ENCODE measurements at places on chromosomes 4 and X.
A peak's percentile ranks its signal among the peaks of the same experiment; 100 is the strongest.

DNA sequence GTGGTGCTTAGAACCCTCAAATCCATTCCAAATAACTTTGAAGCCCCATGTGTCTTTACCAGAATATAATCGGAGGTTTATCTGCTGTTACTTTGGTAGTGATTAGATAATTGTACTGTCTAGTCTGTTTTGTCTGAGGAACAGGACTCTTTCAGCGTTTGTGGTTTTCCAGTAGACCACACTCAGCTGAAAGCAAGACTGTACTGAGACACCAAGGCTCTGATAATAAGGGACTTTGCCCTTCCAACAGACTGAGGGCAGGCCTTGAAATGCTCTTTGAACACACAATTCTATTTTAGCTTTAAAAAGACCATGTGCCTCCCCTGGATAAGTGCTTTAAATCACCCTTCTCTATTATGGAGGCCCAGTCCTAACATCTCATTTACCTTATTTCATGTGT, 76.1 kb downstream of the KLHL8 start:
- DNase-seq = no peak

DNA sequence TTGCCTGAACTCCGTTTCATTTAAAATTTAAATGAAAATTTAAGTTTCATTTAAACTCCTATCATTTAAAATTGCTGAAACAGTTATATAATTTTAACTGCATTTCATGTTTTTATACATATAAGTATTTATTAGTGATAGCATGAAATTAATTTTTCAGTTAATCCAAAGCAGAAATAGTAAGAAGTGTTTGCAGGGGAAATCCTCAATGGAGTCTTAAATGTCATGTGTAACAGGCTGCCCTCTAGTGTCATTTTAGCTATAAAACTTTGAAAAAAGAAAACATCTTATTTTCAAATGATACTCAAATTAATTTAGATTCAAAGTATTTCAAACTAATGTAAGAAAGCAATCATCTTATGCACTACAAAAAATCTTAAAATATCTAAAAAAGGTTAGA, 27.2 kb downstream of the TAPT1 start:
- DNase-seq = no peak

DNA sequence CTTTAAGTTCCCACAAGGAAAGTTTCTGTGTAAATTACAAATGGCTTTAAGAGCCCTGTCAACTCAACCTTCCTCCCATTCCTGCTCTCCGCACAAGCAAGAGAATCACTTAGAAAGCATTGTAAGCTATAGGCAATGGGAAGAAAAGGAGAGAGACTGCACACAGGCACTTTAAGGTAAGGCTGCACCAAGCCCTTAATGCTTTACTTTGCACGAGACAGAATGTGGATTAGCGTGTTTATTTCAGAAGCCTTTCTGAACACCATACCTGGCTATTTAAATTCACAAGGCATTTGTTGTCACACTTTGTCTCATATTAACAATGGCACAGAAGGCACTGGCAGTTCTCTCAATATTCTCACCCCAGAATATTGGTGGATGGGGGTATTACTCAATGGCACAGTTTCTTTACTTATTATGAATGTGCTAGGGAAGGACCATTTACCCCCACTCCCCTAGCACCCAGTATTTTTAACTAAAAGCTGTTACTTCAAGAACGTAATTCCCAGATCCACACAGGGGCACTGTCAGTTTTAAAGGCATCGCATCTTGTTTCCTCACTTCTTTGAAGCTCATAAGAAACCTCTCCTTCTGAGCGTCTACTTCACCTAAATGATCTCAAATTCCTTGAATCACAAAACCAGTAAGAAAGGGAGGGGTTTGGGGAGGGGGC, 150.0 kb downstream of the MAML3 start:
- DNase-seq = no peak

GRCh38 chrX:153646620-153647373, at the start of gene DUSP9:
TSS of gene DUSP9 (plus strand) at chrX:153647203. CDS start at chrX:153647954, 751 bp downstream.
- peak; percentile 82 for DNase-seq

DNA sequence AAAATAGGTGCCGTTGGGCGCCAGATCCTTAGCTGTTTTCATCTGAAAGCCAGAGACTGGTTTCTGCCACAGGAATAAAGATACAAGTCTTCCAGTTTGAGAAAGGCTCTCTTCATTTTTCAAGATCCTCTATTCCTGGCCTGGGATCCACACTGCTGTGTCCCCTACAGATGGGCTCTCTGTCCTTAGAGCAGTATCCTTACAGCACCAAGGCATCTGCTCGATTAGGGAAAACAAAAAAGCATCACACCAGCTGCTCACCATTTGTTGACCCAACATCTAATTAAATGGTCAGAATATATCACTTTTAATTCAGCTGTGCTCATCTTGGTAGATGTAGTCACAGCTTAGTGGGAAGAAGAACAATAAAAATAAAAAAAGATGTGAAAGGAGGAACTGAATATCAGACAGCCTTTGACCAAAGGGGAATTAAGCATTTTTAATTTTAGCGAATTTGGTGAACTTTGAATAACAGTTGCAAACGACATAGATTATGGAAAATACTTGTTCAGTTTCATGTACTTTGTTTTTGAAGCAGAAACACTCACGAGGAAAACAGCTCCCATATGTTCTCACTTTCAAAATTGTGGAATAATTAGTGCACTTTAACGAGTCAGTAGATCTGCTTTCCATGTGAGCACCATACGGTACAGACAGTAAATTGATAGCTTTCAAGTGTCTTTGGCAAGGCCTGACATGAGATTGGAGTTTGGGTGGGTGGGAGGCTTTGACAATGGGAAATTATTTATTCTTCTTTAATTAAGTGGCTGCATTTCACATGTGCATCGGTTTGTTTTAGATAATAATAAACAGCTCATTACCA, 148.4 kb upstream of the CLNK start:
- no peak for DNase-seq

GRCh38 chr4:174190832-174191500, 92.5 kb downstream of the FBXO8 start:
- no peak for DNase-seq

DNA sequence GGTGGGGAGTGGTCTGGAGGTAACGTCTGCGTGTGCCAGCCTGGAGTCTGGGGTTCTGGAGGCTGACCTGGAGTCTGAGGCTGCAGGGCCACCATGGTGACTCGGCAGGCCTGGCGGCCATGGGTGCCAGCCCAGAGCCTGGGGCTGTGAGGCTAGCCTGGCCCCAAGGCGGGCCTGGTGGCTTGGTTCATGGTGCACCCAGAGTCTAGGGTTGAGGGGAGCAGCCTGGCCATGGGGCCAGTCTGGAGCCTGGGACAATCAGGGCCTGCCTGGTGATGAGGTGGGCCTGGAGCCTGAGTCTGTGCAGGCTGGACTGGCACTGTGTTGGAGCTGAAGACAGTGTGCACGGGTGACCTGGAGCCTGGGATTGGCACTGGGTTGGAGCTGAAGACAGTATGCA, 64.9 kb downstream of the CXorf49B start:
- DNase-seq = no peak

GRCh38 chr4:156512622-156513021, 459.0 kb downstream of the PDGFC start:
- DNase-seq = no peak

DNA sequence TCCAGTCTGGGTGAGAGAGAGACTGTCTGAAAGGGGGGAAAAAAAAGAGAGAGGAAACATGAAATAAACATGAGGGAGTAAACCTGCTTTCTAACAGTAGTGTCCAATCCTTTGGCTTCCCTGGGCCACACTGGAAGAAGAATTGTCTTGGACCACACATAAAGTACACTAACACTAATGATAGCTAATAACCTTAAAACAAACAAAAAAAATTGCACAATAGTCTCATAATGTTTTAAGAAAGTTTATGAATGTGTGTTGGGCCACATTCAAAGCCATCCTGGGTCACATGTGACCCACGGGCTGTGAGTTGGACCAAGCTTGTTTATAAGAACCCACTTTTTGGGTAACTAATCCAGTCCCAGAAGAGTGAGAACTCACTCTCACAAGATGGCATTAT, 30.3 kb downstream of the PDS5A start:
- DNase-seq = no peak

GRCh38 chrX:13721371-13721770, 13.0 kb downstream of the TRAPPC2 start:
- no peak for DNase-seq

DNA sequence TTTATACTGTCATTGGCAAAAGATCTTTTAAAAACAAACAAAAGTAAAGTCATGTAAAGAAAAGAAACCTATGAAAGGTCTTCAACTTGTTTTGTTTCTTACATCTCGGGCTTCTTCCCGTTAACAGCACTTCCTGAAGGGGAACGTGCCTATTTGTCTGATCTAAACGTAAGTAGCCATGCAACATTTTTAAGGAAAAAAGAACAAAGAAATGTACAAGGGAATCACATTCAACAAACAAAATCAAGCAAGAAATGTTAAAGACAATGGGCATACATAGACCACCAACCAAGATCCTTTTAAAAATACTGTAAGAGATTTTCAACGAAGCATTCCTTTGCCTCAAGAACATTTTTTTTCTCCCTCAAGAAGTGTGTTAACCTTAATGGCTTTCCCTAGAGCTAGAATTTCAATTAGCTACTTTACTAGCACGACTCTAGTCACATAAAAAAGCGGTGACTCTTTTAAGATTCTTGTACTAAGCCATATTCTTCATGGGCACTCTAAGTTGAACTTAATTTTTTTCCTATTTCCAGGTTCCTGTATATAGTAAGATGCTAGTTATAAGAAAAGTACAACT, 112.0 kb upstream of the TTC29 start:
- DNase-seq = no peak

GRCh38 chr4:118313098-118313497, 39.7 kb downstream of the PRSS12 start:
- no peak for DNase-seq

DNA sequence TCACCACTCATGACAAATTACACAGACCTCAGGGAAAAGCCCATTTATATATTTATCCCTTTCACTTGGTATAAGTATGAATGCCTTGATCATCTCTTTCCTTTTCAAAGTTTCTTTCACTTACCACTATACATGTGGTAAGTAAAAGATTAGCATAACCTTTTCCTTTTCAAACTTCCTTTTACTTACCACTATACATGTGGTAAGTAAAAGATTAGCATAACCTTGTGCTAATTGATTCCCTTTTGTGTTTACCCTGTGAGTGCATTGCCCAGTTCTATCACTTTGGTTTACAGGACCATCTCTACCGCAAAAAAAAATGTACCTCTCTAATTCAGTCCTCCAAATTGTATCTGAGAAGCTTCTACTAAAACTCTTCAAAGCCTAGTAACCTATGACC, 32.7 kb upstream of the TCEANC start:
- no peak for DNase-seq

GRCh38 chr4:75189711-75190335, 256.9 kb downstream of the PARM1 start:
- DNase-seq = no peak

GRCh38 chrX:77422891-77423648, 24.1 kb upstream of the FGF16 start:
- no peak for DNase-seq

- no peak for DNase-seq
Measured at GRCh38 chr4:99846891-99847290, 30.3 kb downstream of the DAPP1 start.

DNA sequence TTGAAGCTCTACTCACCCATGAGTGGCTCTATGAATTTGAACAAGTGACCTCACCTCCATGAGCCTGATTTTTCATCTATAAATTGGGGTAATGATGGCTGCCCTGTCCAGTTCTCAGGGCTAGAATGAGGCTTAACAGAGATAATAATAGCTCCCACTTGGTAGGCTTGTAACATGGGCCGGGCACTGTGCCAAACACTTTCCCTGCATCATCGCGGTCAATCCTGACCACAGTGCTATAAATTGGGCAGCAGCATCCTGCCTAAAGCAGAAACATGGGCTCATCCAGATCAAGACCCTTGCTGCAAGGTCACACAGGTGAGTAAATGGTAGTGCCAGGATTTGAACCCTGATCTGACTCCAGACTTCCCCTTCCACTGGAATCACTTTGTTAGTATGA, 12.8 kb downstream of the APLN start:
- DNase-seq = no peak

DNA sequence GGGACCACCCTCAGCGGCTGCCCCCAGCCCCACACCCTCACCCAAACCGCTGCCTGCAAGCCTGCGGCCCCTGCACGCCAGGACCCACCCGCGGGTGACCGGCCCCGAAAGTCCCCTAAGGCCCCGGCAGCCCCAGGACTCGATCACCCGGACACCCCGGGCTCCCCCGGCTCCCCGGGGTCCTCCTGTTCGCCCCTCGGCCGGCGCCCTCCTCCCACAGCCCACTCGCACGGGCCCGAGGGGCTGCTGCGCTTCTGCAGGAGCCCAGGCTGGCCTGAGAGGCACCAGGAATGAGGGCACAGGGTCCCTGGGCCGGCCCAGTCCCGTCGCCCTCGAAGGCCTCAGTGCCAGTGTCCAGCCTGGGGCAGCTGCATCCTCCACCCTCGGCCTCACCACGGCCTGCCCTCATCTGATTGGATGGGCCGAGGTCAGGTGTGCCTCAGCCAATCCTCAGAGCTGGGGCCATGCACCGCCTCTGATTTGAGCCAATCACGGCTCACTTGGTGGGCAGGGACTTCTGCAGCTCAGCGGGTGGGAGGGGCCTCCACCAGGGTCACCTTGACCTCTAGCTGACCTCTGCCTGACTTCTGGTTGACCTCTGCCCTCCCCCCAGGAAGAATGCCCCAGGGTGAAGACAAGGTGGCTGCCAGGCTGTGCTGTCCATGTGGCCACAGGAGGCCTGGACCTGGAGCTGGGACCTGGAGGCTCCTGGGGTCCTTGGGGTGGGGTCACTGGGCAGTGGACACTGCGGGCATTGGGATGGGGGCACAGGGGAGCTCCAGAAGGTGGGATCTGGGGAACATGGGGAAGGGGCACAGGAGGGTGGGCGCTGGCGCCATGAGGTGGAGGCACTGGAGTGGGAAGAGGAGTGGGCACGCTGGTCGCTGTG, 97.6 kb upstream of the NKX1-1 start:
- DNase-seq = peak; percentile 32

- DNase-seq = no peak
Measured at GRCh38 chr4:148980782-148981480, 538.7 kb upstream of the NR3C2 start.

GRCh38 chr4:110967936-110968335, 345.1 kb upstream of the PITX2 start:
- DNase-seq = no peak

DNA sequence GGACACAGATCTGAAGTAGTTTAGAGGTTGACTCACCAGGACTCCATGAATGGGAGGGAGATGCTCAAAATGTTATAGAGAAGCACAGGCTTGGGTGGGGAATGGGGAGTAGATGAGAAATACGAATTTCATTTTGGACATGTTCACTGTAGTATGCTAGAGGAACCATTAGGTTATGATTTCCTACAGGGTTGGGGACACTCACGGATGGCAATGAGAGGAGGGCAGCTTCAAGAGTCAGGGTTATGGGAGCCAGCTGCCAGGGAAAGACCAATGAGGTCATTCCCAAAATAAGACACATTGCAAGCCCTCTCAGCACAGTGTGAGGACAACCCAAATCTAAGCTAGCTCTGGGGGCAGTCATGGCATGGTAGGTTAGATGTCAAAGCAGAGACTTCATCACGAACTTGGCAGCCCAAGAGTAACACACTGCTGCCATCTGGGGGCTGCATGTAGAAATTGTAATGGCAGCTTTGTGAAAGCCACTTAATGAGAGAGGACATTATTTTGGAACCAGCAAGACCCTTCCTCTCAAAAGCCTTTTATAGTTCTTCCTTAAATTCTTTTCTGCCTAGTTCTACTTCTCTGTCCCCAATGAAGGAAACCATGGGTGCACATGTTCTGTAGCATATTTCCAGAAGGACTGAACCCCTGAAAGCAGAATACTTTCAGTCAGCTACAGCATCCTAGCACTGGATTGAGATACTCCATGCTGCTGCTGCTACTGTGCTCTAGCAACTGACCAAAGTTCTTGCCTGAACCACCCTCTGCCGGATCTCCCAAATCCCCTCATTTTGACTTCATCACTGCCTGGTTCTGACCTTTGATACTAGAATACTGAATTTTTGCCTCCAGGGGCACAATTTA, 16.2 kb upstream of the ZCCHC12 start:
- peak; percentile 36 for DNase-seq
